Left ventricle myocardium superior (tissue), 1 donor: ENCODE measurements at places on chromosomes 2 and 18. TPM values are rescaled to one million over a fixed set of nuclear protein-coding genes. Genes with fewer than 3 reads are reported as not detected.

Gene IL1A
- not detected for total RNA-seq

GRCh38 chr2:127293386-127293747 is 577 bp downstream of the ERCC3 start:
- no peak for DNase-seq

Gene CFC1
- not detected for total RNA-seq

GRCh38 chr18:63104868-63105267 is 214.7 kb downstream of the BCL2 start:
- no peak for DNase-seq

Gene WDR75
- total RNA-seq: 15.1 TPM

Gene TRIM43
- not detected for total RNA-seq

- no peak for DNase-seq
Measured at GRCh38 chr2:239326831-239327535, 73.8 kb downstream of the HDAC4 start.

GRCh38 chr18:55064760-55065159 is 105.5 kb upstream of the CCDC68 start:
- no peak for DNase-seq

GRCh38 chr18:64332835-64333234 is 183.9 kb upstream of the LINC00305 start:
- no peak for DNase-seq

Gene SETBP1
- 6.7 TPM for total RNA-seq

- no peak for DNase-seq
Measured at GRCh38 chr2:124586210-124586609, 561.1 kb downstream of the CNTNAP5 start.

DNA sequence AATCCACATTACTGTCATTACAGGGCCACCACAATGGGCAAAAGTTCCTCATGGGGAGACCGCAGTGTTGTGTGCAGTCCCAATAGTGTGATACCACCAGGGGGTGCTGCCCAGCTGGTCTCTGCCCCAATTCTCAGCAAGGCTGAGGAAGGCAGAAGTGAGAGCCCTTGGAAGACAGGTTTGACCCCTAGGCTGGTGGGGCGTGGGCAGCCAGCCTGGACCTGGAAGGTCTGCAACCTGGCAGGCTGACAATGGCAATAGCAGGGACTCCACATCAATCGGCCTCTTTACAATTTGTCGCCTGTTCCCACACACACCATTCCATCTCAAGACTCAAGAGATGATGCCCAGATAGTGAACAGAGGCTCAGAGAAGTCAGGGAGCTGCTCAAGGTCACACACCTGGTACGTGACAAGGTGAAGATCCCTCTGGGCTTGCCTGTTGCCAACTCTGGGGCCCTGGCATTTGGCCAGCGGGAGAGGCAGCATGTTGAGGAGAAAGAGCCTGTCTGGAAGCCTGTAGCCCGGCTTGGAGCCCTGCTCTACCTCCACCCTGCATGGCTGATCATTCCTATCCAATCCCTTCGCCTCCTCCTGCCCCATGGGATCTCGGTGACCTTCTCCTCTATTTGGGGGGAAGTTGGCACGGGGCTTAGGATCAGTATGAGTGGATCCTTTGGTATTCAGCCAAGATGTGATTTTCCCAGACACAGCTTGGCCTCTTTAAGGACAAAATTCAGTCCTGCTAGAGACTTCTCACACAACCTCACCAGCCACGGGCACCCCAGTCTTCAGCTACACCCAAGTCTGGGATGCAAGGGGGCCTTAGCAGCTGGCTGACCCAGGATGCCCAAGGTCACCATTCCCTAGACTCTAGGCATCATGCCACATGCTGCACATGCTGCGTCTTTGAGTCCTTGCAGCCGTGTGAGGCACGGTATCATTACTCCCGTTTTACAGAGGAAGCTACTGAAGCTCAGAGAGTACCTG is 2.9 kb upstream of the ATOH8 start:
- DNase-seq: peak; percentile 83

DNA sequence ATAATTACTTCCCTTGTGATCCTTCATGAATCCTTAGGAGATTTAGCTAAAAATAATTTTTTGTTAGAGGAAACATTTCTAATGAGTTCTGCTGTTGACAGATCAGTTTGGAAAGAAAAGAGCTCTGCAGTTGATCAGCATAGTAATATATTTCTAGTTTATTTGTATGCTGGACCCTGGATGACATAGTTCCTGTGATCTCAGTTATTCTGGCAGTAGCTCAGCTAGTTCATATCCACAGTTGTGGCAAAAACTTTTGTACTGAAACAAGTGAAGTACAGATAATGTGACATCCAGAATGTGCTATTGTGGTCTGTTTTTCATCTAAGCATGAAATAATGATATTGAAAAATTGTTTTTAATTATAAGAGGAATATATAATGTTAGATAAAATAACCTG is 33.7 kb downstream of the ABI2 start:
- no peak for DNase-seq

Gene RRM2
- 1.3 TPM for total RNA-seq

Gene SLC4A5
- total RNA-seq: 2.2 TPM

DNA sequence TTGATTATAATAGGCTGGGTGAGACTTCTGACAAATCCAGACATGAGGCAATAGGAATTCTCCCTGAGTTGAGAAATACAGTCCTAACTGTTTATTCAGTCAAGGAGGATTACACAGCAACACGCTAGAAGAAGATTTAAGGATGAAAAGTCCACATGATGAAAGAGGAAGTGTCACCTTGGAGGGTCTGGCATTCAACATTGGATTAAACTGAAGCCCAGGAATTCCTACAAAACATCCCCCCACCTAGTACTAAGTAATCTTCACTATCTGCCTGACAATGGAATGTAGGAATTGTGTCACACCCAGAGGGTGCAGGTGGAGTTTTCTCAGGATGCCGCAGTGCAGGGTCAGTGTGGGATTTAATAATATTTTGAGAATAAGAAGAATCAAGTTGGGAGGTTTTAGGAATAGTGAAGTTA is 142.4 kb downstream of the SOCS6 start:
- DNase-seq: no peak

Gene EFR3B
- total RNA-seq: 4.2 TPM

Gene GALNT14
- total RNA-seq: 0.45 TPM

GRCh38 chr18:55529581-55529980 is 58.4 kb downstream of the TCF4 start:
- no peak for DNase-seq

GRCh38 chr2:179818546-179818945 is 42.9 kb downstream of the ZNF385B start:
- no peak for DNase-seq

Gene SERTAD2
- total RNA-seq: 14.6 TPM

- no peak for DNase-seq
Measured at GRCh38 chr2:11245322-11245721, 90.1 kb downstream of the SLC66A3 start.

DNA sequence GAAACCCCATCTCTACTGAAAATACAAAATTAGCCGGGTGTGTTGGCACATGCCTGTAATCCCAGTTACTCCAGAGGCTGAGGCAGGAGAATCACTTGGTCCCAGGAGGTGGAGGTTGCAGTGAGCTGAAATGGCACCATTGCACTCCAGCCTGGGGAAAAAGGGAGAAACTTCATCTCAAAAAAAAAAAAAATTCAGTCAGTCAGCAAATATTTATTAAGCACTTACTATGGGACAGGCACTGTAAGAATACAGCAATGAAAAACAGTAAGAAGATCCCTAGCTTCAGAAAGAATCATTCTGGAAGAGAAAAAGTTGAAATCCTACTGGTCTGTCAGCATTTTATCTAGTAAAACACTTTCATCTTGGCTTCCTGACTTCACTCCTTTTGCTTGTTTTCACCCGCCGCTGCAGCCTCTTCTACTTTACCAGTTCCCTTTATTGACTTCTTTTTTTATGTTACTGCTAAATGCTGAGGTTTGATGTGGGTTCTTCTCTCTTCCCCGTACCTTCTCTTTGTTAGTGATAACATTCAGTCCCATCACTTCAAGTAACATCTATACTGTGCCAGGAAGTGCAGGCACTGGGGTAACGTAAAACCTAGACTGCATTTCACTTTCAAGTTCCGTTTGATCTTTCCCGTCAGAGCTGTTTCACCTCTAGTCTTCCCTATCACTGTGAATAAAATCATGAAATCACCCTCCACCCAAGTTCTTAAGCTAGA is 10.8 kb upstream of the TAF4B start:
- DNase-seq: no peak

Gene LHCGR
- 0.10 TPM for total RNA-seq

DNA sequence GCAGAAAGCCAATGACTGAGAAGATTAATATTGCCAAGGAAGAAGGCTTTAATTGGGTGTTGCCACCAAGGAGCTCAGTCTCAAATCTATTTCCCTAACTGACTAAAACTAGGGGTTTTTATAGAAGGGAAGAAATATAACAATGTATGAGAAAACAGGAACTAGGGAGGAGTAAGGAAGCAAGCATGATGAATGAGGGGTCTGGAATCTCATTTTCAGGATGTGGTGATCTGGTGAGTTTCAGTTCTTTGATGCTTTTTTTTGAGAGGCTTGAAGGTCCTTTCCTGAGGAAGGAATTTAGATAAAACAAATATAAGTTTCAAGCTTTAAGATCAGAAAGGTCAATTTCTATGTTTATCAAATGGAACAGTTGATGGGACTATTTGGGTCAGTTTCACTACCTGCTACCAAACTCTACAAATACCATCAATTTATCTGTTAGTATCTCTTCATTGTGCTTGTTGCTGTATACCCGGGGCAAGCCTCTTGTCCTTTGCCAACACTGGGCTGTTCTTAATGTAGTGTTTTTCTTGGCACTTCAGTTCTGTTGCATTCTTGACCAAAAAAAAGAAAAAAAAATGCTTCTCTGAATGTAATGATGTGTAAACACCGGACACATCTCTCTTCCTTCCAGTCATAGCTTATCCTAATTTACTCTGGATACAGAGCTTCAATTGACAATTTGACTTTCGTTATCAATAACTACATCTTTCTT is 357.0 kb downstream of the GALNT13 start:
- DNase-seq: no peak

DNA sequence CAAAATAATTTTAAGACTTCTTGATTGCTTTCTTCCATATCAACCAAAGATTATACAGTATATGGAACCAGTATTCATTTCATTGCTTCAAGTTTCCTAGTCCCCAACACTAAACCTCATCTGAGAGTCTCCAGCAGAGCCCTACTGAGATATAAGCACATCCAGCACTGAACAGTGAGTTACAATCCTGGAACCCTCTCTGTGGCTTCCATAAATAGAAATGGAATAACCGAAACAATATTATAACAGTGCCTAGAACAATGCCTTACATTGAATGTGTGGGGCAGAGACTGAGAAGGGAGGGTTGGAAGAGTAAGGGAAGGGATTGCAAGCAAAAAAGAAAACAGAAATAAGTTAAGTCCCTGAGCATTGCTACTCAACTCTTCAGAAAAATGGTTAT is 18.9 kb downstream of the AAK1 start:
- DNase-seq: no peak

Gene GPR75
- total RNA-seq: 0.50 TPM

DNA sequence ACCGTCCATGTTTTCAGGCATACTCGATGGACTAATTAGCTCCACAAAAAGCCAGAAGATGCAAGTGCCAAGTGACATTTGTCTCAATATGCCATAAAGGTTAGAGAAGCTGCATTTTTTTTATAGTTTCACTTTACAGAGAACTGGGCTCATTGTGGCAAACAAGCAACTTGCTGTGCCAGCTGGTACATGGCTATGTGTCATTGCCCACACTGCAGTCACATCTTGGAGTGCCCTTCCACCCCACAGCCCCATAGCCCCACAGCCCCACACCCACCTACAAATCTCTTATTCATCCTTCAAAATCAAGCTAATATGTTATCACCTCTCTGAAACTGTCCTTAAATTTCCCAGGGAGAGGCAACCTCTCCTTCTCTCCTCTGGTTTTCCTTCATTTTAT is 451.9 kb downstream of the ARHGAP15 start:
- DNase-seq: no peak

- DNase-seq: no peak
Measured at GRCh38 chr2:47089083-47089464, 66.0 kb downstream of the STPG4 start.

- no peak for DNase-seq
Measured at GRCh38 chr18:13612196-13612997, 114.0 kb downstream of the FAM210A start.

- DNase-seq: no peak
Measured at GRCh38 chr2:212959471-212960117, 191.8 kb downstream of the IKZF2 start.

GRCh38 chr2:38215993-38216392 is 140.0 kb upstream of the CYP1B1 start:
- no peak for DNase-seq

DNA sequence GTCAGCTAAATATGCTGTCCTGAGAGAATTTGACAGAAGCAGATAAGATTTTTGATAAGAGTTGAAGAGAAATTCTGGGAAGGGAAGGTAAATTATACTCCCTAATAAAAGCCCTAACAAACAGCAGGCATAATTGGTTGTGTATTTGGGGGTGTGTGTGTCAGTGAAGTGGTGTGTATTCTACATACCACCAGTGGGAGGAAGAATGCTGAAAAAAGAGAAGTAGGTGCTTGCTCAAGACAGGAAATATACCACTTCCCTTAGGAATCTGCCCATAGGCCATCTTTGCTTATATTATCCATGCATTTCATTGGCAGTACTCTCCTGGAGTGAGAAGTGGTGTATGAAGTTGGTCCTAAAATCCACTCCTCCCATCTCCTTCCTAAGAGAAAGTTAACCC is 76.2 kb downstream of the FMNL2 start:
- DNase-seq: no peak

- DNase-seq: no peak
Measured at GRCh38 chr2:175620106-175620505, 382.0 kb downstream of the LNPK start.

DNA sequence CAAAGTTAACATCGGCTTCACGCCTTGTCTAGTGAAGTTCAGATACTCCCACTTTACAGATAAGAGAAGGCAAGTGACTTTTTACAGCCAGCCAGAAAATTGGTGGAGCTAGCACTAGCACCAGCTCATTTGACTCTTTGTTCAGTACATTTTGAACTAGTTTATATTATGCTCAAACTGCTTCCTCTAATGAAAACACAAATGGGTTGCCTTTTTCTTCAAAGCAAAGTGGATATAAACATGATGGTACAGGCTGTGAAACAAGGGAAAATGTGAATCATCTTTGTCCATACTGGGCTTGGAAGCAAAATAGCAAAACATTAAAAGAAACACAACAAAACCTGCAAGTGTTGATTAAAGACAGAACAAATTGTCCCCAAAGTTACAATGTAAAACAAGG is 99.6 kb upstream of the LHCGR start:
- DNase-seq: no peak

Gene SNRNP27
- 57.6 TPM for total RNA-seq

DNA sequence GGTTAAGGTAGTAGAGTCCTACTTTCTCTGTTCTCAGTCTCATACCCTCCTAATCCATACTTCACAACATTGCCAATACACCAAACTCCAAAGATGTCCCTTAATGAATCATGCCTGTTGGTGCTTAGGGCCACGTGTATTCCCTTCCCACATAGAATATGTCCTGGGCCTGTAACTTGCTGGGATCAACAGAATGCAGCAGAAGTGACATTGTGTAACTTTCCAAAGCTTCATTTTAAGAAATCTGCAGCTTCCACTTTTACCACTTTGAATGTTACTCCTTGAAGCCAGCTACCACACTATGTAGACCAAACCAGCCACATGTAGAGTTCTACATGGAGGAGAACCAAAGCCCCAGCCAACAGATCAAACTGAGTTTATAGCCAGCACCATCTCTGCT is 58.5 kb upstream of the ARHGAP15 start:
- DNase-seq: no peak
